ENCODE measurements at places on chromosomes 1 and 21.
A peak's percentile ranks its signal among the peaks of the same experiment; 100 is the strongest.

DNA sequence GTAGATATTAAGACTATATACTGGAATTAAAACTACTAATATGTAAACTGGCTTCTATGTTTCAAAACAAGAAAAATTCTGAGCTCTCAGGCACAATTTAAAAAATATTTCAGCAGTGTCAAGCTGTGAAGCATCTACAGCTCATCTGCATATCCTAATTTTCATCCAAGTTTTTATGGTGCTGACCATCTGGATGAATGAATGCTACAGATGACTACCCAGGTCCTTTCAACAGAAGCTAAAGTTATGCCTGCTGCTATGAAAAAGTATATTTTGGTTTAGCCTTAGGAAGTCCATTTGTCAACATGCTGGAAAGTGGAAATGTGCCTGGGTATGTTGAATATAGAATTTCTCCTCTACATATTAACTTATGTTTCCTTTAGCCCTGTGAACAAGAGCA is 206.9 kb downstream of the NEGR1 start:
- DNase-seq = no peak

DNA sequence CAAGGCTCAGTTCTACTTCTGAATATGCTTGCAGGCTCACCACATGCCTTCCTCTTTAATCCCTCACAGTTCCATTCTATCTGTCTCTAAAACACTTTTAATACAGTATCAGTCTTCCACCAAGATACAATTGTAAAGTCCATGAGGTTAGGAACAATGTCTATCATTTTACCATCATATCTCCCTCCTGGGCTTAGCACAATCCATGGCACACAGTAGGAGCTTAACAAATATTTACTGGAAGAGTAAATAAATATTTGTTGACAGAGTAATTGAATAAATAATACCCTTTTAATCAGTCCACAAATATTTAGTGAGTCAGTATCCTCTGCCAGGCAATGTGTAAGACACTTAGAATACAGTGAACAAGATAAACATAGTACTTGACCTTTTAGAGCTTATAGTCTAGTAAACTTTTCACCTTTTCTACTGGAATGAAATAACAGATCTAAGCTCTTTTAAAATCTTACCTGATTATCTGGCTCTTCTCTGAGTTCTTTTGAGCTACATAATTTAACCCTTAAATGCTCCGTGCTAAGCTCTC is 12.7 kb upstream of the GADD45A start:
- DNase-seq = no peak

GRCh38 chr21:29616209-29616751 is 317.6 kb downstream of the BACH1 start:
- no peak for DNase-seq

DNA sequence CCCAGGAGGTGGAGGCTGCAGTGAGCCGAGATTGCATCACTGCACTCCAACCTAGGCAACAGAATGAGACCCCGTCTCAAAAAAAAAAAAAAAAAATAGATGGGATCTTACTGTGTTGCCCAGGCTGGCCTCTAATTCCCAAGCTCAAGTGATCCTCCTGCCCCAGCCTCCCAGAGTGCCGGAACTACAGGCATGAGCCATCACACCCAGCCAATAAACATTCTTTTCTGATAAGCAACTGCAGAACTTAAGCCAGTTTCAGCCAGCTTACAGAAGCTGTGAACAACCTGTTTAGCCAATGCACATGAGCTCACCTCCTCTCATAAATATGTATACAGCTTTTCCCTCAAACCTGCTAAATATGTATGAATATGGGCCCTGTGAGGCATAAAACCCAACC is 3.1 kb upstream of the MIIP start:
- DNase-seq = no peak

- no peak for DNase-seq
Observed at GRCh38 chr21:43375006-43375836, 51.7 kb downstream of the SIK1 start.

DNA sequence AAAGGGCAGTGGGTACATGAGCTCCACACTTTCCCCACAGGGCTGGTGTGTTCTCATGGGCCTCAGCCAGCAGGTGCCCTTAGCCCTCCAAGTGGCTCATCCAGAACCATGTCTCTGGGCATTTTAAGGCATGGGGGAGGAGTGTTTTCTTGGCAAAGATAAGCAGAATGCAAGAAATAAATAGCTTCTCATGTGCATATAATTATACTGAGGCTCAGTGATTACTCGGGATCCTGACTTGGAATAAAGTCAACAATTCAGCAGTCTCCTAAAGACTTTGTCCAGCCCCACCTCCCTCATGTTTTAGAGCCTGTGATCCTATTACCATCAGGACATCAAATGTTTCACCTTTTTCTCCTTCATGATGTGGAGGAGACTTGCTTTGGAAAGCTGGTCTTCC is 92.7 kb upstream of the COG2 start:
- DNase-seq = no peak

DNA sequence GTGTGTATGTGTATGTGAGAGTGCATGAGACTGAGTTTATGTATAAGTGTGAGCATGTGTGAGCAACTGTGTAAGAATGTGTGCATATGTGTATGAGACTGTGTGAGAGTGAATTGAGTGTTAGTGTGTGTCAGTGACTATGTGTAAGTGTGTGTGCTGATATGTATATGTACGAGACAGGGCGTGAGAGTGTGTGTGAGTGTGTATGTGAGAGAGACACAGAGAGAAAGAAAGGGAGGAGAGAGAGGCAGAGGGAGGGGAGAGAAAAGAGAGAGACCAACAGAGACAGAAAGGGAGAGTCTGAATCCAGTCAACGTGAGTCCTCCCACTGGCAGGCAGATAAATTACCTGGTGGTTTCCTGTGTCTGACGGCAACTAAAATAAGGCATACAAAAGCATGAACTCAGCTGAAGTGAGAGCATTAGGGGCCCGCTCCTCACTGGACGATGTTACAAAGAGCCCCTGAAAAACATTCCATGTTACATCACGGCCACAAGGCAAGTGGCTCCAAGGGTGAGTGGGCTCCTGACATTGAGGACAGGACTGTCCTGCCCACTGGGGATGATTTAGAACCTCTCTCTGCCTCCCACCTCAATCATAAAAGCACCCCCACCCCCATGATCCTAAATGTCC is 66.6 kb upstream of the TIAM1 start:
- DNase-seq = no peak

DNA sequence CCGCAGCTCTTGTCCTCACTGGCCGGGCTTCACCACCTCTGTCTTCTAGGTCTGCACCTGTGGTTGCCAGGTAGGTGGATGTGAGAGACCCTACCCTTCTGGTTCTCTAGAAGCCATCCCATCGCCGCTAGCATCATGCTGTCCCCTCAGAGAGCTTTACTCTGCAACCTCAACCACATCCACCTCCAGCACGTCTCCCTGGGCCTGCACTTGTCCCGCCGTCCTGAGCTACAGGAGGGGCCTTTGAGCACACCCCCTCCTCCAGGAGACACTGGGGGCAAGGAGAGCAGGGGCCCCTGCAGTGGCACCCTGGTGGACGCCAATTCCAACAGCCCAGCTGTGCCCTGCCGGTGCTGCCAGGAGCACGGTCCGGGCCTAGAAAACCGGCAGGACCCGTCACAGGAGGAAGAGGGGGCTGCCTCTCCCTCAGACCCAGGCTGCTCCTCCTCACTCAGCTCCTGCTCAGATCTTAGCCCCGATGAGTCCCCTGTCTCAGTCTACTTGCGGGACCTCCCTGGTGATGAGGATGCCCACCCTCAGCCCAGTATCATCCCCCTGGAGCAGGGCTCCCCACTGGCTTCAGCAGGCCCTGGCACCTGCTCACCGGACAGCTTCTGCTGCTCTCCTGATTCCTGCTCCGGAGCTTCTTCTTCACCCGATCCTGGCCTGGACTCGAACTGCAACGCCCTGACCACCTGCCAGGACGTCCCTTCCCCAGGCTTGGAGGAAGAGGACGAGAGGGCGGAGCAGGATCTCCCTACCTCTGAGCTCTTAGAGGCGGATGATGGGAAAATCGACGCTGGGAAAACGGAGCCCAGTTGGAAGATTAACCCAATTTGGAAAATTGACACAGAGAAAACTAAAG is 1.2 kb downstream of the RUSC1 start:
- no peak for DNase-seq

- peak; percentile 84 for DNase-seq
Observed at GRCh38 chr1:92960395-92961130, 699 bp downstream of the DIPK1A start.

- peak; percentile 29 for DNase-seq
Observed at GRCh38 chr1:230230948-230231773, 164.1 kb downstream of the GALNT2 start.

GRCh38 chr1:60502506-60502905 is 428.9 kb upstream of the C1orf87 start:
- no peak for DNase-seq

DNA sequence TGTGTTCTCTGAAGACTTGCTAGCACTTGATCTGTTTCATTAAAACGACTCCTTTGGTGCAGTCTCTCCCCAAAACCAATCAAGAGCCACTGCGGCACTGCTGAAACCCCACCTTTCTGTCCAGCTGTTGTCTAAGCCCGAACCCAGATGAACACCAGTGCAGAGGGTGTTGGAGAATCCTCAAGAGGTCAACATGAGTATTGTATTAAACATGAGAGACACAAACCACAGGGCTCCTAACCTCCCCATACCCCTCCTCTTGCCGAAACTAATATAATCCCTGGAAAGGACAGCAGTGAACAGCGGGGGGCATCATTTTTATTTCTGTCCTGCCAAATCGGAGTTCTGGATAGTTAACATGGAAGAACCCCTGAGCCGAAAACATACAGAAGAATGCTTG is 333.9 kb downstream of the CAMTA1 start:
- no peak for DNase-seq

- DNase-seq = peak; percentile 73
Observed at GRCh38 chr1:2088458-2088857, 38.2 kb downstream of the PRKCZ start.

DNA sequence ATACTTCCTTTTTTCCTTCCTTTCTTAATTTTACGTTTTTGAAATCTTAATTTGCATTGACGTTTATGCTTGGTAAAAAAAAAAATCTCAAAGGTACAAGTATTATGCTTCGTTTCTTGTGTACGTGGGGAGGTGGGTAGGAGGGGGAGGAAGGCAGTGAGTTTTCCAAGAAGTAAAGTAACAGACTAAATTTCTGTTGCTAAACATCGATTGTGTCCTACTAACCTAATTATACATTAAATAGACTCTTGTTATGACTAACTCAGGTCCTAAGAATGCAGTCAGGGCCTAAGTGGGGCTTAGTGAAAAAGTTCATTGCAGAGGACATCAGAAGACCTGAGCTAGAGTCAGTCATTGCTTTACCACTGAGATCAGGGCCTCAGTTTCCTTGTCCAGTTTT is 17.5 kb downstream of the NEK7 start:
- DNase-seq = peak; percentile 25

DNA sequence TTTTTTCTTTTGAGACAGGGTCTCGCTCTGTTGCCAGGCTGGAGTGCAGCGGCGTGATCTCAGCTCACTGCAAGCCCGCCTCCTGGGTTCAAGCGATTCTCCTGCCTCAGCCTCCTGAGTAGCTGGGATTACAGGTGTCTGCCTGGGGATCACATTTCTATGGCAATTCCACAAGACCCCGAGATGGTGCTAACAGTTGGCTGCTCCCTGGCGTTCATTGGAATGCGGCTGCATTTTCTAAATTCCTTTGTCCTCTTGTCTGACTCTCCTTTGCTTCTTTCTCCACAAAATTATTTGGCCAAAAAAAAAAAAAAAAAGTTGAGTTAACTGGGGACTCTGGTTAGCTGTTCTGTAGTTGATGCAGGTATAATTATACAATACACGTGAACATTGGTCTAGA is 176.4 kb downstream of the ETS2 start:
- no peak for DNase-seq

GRCh38 chr1:37701051-37701450 is 8.7 kb downstream of the CDCA8 start:
- DNase-seq = no peak

DNA sequence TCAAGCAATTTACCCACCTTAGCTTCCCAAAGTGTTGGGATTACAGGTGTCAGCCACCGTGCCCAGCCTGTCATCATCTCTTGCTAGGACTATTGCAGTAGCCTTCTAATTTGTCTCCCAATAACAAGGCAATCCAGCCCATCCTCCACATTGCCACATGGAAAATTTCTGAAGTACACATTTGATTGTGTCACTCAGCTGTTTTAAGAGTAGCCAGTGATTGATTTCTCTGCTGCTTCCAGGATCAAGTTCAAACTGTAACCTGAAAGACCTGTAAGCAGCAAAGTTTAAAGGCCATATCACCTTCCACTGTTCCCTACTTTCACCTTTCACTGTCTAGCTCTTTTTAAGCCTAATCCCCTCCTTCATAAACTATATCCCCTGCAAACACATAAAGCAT is 7.8 kb upstream of the ELK4 start:
- no peak for DNase-seq
